ENCODE measurements at places on chromosomes 12 and 14.
A peak's percentile ranks its signal among the peaks of the same experiment; 100 is the strongest.

- no peak for DNase-seq
- no peak overlapping the region for H3K4me3 ChIP-seq
- H3K36me3 ChIP-seq: no peaks in the 10 kb centered on the region
- peaks cover 12% of the 10 kb centered on the region for H3K4me1 ChIP-seq
- no peak overlapping the region for H3K27ac ChIP-seq
Measured at GRCh38 chr12:3069714-3070113, 7.5 kb upstream of the TSPAN9 start.

- no peaks in the 10 kb centered on the region for H3K27me3 ChIP-seq
- peak overlapping the region; percentile 75 for H3K27ac ChIP-seq
- DNase-seq: no peak
- H3K4me3 ChIP-seq: no peak overlapping the region
Measured at GRCh38 chr12:46390881-46391280, 18.3 kb upstream of the SLC38A2 start.

GRCh38 chr12:119409043-119409442 is 74.5 kb downstream of the CCDC60 start:
- H3K4me3 ChIP-seq: no peak overlapping the region
- H3K4me1 ChIP-seq: no peaks in the 10 kb centered on the region
- no peaks in the 10 kb centered on the region for H3K36me3 ChIP-seq
- peaks cover 18% of the 10 kb centered on the region for H3K27me3 ChIP-seq

DNA sequence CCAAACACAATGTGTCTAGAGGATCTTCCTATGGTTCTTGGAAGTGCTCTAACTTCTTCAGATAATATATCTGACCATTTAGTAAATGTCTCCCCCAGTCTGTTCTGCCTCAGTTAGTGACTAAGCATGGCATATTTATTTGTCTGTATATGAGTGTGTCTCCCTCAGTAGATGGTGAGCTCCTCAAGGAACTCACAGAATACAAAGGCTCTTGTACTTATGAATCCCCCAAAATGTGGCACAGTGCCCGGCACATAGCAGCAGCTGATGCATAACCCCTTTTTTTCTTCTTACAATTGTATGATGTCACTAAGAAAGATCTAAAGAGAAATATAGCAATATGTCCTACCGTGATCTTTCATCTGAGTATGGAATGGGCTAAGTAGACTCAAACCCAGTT is 264.7 kb upstream of the PRICKLE1 start:
- DNase-seq: no peak
- no peak overlapping the region for H3K4me3 ChIP-seq
- H3K4me1 ChIP-seq: no peaks in the 10 kb centered on the region
- no peaks in the 10 kb centered on the region for H3K36me3 ChIP-seq
- no peak overlapping the region for H3K27ac ChIP-seq
- H3K27me3 ChIP-seq: no peaks in the 10 kb centered on the region

- DNase-seq: no peak
- H3K4me3 ChIP-seq: peak within 1 kb of the TSS; percentile 40
- H3K4me1 ChIP-seq: peaks cover 9% of the 10 kb centered on the region
- peak within 1 kb of the TSS; percentile 55 for H3K27ac ChIP-seq
- H3K27me3 ChIP-seq: peaks cover 21% of the 10 kb centered on the region
- H3K36me3 ChIP-seq: no peaks in the 10 kb centered on the region
Measured at GRCh38 chr12:3752741-3753486, at the start of gene CRACR2A. Gene CRACR2A, minus strand, starts transcription at chr12:3753109. Its CDS starts 56,110 bp downstream, at chr12:3696999.

DNA sequence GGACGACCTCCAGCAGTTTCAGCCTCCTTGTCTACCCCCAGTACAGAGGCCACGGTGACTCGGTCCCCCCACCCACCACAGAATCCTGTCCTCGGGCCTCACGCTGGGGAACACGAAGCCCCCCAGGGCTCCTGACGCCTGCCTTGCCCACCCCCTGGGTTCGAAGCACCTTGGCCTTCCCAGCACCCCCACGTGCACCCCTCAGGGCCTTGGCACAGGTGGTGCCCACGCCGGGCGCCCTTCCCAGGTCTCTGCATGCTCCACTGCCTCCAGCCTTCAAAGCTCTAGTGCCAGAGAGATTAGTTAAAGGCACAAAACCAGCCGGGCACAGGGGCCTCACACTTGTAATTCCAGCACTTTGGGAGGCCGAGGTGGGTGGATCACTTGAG is 61.8 kb downstream of the NOC4L start:
- no peaks in the 10 kb centered on the region for H3K36me3 ChIP-seq
- H3K4me3 ChIP-seq: no peak overlapping the region
- H3K27me3 ChIP-seq: peaks cover 77% of the 10 kb centered on the region
- no peak overlapping the region for H3K27ac ChIP-seq
- DNase-seq: no peak

DNA sequence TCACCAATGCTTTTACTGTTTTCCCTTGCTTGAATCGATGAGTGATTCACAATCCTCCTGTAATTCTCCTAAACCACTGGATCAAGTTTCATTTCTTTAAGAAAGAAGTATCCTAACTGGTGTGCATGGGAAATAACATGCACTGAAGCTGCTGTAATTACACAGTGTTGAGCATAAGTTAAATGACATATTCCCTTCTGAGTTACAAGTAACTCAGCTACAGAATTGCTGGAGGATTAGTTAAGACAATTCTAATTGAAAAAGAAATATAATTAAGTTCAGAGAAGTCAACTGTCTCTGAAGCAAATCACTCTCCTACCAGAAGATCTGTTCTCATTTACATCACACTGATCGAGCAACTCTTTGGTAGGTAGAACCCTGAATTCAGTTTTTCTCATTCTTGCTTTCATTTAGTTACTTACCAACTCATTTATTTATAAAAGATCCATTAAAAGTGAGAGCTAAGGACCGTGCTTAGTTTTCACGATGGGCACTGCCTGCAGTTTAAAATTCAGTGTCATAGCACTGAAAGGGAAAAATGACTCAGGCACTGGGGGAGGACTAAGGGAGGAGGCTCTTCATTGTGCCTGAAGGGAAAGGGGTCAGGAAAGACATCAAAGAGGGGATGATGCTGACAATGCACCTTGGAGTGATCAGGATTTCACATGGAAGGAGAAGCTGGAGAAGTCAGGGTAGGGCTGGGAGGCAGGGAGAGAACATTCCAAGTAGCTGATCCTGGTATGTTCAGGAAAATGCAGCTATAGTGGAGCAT is 327.2 kb downstream of the EMP1 start:
- no peak overlapping the region for H3K27ac ChIP-seq
- no peak overlapping the region for H3K4me3 ChIP-seq
- H3K36me3 ChIP-seq: no peaks in the 10 kb centered on the region
- no peak for DNase-seq

GRCh38 chr12:42021469-42021868 is 123.2 kb downstream of the GXYLT1 start:
- no peaks in the 10 kb centered on the region for H3K36me3 ChIP-seq
- H3K4me3 ChIP-seq: no peak overlapping the region
- DNase-seq: no peak
- no peaks in the 10 kb centered on the region for H3K27me3 ChIP-seq

GRCh38 chr14:93304771-93305170 is 28.1 kb downstream of the BTBD7 start:
- DNase-seq: no peak
- no peaks in the 10 kb centered on the region for H3K27me3 ChIP-seq
- no peaks in the 10 kb centered on the region for H3K36me3 ChIP-seq
- no peak overlapping the region for H3K4me3 ChIP-seq

- no peak for DNase-seq
- H3K36me3 ChIP-seq: no peaks in the 10 kb centered on the region
- peaks cover 37% of the 10 kb centered on the region for H3K4me1 ChIP-seq
- H3K27ac ChIP-seq: no peak overlapping the region
Measured at GRCh38 chr14:89221109-89221810, 195.8 kb downstream of the FOXN3 start.

DNA sequence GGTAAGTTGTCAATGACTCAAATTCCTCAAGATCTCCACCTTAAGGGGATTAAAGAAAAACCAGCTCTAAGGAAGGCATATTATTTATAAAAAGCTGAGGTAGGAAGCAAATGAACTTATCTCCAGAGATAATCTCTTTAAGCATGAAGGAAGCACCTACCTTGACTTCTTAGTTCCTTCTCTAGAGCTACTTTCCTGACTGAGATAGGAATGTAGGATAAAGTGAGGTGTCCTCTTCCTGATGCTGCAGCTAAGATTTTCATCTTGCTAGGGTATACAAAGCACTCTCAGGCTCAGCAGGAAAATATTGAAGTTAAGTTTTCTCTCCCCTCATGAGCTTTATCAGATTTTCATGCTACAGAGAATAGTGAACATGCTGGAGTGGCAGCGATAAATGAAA is 163.0 kb upstream of the E2F7 start:
- no peaks in the 10 kb centered on the region for H3K4me1 ChIP-seq
- no peak overlapping the region for H3K4me3 ChIP-seq
- no peaks in the 10 kb centered on the region for H3K27me3 ChIP-seq
- no peak for DNase-seq

DNA sequence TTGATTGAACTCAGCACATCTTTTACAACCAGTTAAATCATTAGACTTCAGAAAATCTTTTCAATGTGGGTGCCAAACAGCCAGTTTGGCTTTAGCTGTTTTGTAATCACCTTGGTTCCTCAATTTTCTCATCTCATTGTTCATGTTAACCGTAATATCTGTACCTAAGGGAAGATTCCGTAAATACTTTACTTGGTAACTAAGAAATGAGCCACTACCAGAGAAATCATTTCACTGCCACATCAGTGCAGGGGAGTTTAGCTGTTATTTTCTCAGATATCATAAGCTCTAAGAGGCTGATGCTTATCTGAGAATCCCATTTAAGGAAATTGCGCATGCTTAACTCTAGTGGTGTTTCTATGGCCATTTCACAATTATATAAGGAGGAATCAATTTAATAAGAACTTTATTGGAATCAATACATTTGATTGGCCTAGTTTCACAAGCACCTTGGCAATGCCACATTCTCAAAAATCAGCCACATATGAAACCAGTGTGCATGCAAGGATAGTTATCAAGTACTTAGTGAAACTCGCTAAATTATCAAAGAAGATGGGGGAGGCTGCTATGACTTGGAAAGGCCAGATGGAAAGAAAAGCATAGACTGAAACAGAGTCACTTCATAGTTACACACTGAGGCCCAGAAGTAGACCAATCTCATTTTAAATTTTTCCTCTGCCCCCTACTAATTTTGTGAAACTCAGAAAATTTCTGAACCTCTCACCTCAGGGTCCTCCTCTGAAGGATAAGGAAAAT is 28.1 kb upstream of the IL22 start:
- H3K4me1 ChIP-seq: no peaks in the 10 kb centered on the region
- H3K36me3 ChIP-seq: no peaks in the 10 kb centered on the region
- H3K27me3 ChIP-seq: no peaks in the 10 kb centered on the region
- no peak overlapping the region for H3K27ac ChIP-seq
- DNase-seq: no peak
- H3K4me3 ChIP-seq: no peak overlapping the region

DNA sequence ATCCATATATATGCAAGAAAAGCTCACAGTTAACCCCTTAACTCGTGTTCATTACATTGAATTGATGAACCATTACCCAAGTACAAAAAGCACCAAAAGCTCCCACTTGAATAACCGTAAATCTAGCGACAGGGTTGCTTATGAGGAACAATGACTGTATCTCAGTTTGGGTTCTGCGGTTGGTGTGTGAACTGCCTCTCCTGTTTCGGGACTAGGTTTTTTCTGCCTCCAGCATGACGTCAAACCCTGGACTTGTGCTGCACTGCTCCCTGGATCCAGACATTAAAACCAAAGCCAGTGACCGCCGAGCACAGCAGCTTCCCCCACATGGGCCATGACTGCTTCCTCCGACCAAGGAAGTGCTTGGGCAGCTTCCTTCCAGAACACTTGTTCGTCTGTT is 77.7 kb downstream of the SETD3 start:
- no peak overlapping the region for H3K27ac ChIP-seq
- no peak for DNase-seq
- no peaks in the 10 kb centered on the region for H3K27me3 ChIP-seq
- peaks cover 72% of the 10 kb centered on the region for H3K36me3 ChIP-seq

- H3K4me3 ChIP-seq: no peak overlapping the region
- no peaks in the 10 kb centered on the region for H3K36me3 ChIP-seq
- no peaks in the 10 kb centered on the region for H3K4me1 ChIP-seq
- peak overlapping the region; percentile 59 for H3K27ac ChIP-seq
- DNase-seq: no peak
Measured at GRCh38 chr12:19891936-19892591, 452.8 kb downstream of the AEBP2 start.

DNA sequence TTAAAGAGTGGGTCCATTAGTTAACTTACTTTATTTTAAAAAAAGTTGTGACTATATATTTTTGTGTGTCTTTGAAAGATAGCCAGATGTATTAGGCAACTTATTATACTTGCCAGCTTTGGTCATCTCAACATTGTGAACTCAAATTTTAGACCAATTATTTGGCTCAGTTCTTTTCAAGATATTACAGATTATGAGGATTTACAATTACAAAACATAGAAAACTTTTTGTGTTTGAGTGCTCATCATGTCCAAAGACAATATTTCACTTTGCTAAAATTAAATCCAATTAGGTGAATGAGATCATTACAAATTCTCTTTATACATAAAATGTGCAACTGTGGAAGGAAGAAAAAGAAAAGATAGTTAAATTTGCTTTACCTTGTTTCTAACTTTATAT is 18.3 kb upstream of the PDE3A start:
- H3K4me1 ChIP-seq: no peaks in the 10 kb centered on the region
- H3K27me3 ChIP-seq: no peaks in the 10 kb centered on the region
- peak overlapping the region; percentile 71 for H3K27ac ChIP-seq
- no peak for DNase-seq
- no peak overlapping the region for H3K4me3 ChIP-seq
- H3K36me3 ChIP-seq: no peaks in the 10 kb centered on the region

DNA sequence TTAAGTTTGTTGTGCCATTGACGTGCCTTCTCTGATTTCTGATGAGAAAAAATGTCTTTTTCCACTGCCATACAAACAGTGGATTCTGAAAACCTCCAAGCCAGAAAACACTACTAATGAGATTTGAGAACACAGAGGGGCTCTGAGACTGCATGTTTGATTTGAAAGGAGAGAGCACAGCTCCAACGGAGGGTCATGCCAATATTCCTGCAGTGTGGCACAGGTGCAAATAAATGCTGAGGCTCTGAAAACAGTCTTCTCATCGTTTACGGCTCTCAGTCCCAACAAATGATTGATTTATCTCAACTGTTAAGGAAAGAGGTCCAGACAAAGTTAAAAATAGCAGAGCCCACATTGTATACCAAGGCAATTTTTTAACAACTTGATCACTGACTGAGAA is 128.7 kb downstream of the KCNH5 start:
- DNase-seq: no peak
- no peak overlapping the region for H3K4me3 ChIP-seq
- H3K27me3 ChIP-seq: no peaks in the 10 kb centered on the region
- H3K36me3 ChIP-seq: no peaks in the 10 kb centered on the region
- H3K4me1 ChIP-seq: no peaks in the 10 kb centered on the region

- no peaks in the 10 kb centered on the region for H3K27me3 ChIP-seq
- no peak for DNase-seq
- no peaks in the 10 kb centered on the region for H3K36me3 ChIP-seq
Measured at GRCh38 chr14:95330591-95331370, 11.1 kb upstream of the CLMN start.

DNA sequence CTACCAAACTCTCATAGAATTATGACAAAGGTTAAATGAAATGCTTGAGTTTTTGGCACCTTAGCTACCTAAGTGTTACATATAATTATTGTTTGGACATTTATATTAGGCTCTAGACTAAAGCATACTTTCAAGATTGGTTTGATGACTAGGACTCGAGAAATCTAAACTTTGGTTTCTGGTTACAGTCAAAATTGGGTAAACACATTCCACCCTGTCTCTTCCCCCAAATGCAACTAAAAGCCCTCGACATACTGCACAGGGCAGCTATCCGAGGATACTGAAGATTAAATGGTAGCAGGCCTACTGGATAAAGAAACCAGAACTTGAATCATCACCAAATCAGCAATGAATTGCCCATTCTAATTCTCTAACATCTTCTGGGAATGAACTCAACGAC is 369.1 kb downstream of the PRKD1 start:
- H3K4me3 ChIP-seq: no peak overlapping the region
- H3K27ac ChIP-seq: no peak overlapping the region
- no peak for DNase-seq
- no peaks in the 10 kb centered on the region for H3K27me3 ChIP-seq
- H3K4me1 ChIP-seq: no peaks in the 10 kb centered on the region

Data from tibial artery (tissue), 4 donors.